ENCODE measurements at places on chromosomes 2 and 18.

DNA sequence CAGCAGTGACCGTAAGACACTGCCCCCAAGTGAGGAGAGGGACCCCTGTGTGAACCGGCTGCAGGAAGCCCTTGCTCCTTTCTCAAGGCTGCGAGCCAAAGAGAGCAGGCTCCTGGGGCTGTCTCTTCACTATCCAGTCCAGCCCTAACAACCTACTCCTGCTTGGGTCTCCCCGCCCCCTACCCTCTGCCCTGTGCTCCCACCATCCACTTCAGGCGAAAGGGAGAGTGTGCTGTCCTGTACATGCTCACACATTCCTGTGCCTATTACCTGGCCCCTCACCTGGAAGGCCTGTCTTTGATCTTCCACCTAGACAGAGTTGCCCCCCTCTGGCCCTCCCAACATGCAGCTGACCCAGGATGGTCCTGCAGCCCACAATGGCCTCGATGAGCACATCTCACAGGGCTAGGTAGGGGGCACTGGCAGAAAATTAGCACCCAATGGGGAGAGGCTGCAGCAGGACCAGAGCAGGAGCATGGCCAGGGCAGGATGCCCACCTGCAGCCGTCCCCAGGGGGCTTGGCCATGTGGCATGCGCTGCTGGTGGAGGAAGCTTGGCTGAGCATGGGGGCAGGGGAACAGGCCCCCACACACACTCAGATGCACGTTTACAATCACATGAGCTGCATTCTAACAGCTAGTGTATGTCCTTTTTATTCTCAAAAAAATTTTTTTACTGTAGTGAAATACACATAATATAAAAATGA, 93.5 kb downstream of the POLR1A start:
- DNase-seq = no peak

GRCh38 chr2:237572742-237573101, 6.3 kb downstream of the PRLH start:
- DNase-seq = no peak

- no peak for DNase-seq
Observed at GRCh38 chr2:136093583-136093982, 24.4 kb downstream of the CXCR4 start.

GRCh38 chr2:135909976-135910375, 33.7 kb upstream of the MCM6 start:
- DNase-seq = no peak

DNA sequence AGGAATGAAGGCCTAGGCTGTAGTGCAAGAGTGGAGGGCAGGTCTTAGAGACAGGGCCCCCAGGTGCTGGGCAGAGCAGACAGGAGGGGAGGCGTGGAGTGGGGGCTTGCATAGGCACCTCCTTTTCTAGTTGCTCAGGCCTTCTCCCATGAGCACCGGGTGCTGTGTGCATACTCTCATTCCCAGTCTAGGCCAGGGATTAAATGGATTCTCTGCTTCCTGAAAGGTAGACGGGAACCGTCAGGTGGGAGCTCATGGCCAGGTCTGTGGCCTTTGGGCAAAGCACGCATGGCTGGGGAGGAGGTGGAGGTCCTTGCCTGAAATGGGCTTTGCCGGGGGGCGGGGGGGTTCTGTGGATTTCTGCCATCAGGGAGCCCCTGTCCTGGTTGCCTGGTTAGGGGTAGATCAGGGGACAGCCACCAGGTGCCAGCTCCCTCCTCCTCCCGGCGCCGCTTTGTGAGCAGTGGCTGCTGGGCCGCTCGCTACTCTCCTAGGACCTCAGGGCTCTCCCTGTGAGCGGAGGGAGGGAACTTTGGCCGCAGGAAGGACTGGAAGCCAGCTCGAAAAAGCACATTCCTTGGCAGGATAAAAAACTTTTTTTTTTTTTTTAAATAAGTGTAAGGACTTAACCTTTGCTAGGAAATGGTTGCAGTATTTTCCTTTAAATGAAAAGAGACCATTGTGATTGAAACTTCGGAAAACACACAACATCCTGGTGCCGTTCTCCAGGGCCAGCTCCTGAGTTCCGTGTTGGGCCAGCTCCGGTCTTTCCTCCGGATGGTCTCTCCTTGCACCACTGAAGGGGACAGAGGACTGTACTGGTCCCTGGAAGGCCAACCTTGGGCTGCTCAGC, 82.8 kb upstream of the HAAO start:
- DNase-seq = no peak

DNA sequence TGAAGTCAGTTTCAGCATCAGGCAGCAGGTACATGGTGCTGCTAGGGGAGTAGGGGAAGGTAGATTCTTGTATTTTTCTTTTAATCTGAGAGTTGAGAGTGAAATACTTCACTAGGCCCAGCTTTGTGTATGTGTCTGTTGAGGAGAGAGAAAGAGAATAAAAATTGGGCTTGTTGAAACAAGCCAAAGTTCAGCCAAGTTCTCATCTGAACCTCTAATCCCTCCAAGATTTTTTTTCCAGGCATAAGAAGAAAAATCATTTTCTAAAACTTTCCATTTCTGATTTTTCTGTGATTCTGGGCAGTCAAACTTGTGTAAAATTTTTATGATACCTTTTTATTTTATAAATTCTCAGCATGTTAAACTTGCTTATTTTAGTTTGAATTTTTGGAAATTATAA, 55.6 kb downstream of the PTPRM start:
- DNase-seq = no peak

GRCh38 chr18:44079606-44080005, 601.1 kb upstream of the SETBP1 start:
- no peak for DNase-seq
